ENCODE measurements at places on chromosomes 2 and 18.

DNA sequence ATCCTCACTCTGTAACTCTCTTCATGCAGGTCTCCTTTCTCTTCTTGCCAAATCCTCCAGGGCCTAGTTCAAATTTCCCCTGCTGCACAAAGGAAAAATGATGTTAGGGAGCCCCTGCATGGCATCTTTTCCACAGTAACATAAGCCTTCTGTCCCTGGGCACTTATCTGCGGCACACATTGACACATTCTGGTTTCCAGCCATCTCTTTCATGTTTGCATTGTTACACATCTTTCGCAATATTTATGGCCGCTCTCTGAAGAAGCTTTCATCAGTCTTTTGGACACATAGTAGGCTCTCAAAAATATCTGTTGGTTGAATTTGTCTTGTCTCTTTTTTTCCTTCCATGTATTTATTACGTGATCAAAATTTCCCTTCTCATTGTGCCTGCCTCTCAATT is 1806.1 kb upstream of the PIK3C3 start:
- no peak for DNase-seq

DNA sequence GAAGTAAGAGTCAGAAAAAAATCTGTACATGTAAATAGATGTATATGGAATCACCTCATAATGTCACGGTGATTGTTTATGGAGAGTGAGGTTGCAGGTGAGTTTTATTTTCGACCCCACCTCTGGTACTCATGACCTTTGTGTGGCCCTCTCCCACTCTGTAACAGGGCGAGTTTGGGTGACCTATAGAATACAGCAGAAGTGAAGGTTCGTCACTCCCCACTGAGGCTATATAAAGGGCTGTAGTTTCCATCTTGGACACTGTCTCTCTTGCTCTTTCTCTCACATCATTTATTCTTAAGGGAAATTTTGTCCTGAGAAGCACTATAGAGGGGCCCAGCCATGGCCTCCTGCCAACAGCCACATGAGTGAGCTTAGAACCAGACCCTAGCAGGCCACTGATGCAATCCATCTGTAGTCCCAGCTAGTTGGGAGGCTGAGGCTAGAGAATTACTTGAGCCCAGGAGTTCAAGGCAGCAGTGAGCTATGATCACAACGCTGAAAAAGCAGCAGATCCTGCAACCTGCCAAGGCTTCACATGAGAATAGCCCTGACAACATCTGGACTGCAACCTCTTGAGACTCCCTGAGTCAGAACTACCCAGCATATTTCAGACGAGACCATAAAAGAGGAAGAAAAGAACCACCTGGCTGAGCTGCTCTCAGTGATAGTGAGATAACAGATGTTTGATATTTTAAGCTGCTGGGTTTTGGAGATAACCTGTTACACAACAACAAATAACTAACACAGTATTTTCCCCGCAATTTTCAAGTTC is 74.3 kb upstream of the SLC1A4 start:
- DNase-seq, result peak; percentile 84

- DNase-seq, result no peak
Observed at GRCh38 chr2:172624996-172625395, 69.1 kb downstream of the PDK1 start.

- peak; percentile 49 for DNase-seq
Observed at GRCh38 chr2:37262522-37262921, 31.1 kb downstream of the NDUFAF7 start.

DNA sequence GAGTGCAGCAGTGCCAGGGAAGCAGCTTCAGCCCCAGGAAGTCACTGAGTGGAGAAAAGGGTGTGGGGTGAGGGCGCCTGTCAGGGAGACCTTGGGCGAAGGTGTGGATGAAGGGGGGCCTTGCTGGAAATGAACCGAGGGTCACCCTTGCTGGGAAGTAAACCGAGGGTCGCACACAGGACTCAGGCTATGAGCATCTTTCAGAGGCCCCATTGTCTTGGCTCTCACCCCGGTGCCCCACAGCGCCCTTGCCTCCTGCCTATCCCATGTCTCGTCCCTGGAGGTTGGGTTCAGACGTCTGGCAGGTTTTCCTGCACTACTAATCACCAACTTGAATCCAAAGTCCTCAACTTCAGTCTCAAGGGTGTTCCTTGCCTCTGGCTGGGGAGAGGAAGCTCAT is 122.8 kb upstream of the PXDN start:
- DNase-seq, result no peak

GRCh38 chr2:141497272-141497671 is 633.5 kb downstream of the LRP1B start:
- peak; percentile 53 for DNase-seq

- DNase-seq, result no peak
Observed at GRCh38 chr2:5459041-5459440, 233.1 kb upstream of the SOX11 start.

- DNase-seq, result peak; percentile 26
Observed at GRCh38 chr2:23092831-23093230, 292.1 kb upstream of the KLHL29 start.

- no peak for DNase-seq
Observed at GRCh38 chr2:215787565-215788178, 225.7 kb downstream of the MREG start.

- DNase-seq, result no peak
Observed at GRCh38 chr2:171253900-171254650, 93.4 kb upstream of the TLK1 start.

DNA sequence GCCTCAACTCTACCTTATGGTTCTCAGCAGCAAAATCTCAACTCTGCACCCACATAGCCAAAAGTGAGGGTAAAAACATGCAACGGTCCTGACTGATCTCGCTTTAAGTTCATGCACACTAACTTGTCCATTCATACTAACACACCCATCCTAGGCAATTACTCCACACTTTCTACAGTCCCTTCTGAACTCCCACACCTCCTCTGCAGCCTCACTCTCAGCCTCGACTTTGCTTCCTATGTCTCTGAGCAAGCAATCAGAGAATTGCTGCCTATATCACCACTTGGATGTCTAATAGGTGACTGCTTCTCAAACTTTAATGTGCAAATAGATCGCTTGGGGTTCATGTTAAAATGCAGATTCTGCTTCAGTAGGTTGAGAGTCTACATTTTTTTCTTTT is 7.8 kb upstream of the TMBIM1 start:
- no peak for DNase-seq

- DNase-seq, result no peak
Observed at GRCh38 chr2:126966601-126967000, 67.9 kb downstream of the TEX51 start.

DNA sequence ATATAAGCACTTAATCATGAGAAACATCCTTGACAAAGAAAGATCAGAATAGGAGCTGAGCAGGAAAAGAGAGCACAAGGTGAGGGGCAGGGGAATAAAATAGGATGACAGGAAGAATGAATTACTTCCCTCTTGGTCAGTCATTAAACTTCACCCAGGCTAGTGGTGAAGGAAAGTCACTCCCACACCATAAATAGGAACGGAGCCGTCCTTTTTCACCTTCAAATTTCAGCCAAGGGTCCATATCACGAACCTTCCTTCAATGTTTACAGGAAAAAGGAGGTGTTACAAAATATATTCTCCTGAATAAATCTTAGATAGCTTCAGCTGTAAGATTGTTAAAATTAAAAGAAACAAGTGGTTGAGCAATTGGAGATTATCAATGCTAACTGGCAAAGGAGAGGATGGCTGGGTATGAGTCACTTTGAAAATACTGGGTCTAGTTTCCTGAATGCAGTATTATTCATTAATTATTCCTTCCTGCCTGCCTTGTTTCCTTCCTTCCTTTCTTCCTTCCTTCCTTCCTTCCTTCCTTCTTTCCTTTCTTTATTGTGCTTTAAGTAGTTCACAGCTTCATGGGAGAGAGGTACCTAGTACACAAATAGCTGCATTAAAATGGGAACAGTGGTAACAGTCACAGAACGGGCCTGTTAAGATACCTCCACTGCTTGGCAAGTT is 292.3 kb upstream of the ID2 start:
- no peak for DNase-seq

GRCh38 chr18:42442656-42443055 is 487.6 kb downstream of the PIK3C3 start:
- no peak for DNase-seq

GRCh38 chr2:233351423-233351822 is 2.9 kb upstream of the DGKD start:
- DNase-seq, result peak; percentile 51

DNA sequence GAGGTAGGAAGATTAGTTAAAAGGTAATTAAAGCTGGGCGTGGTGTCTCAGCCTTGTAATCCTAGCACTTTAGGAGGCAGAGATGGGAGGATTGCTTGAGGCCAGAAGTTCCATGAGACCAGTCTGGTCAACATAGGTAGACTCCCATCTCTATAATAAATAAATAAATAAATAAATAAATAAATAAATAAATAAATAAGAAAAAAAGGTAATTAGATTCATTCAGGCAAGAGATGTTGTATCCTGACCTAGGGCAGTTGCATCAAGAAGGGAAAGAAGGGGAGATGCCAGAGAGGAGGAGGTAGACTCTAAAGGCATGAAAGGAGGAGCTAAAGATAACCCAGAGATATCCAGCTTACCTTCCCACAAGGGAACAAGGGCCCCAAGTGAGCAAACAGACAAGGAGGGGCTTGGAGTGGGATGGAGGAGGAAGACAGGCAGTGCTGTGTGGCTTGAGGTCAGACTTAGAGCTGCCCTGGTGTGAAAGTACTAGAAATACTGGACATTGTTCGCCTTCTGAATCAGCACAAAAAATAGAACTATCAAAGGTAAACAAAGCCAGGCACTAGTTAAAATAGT is 7.4 kb upstream of the RAB1A start:
- no peak for DNase-seq

DNA sequence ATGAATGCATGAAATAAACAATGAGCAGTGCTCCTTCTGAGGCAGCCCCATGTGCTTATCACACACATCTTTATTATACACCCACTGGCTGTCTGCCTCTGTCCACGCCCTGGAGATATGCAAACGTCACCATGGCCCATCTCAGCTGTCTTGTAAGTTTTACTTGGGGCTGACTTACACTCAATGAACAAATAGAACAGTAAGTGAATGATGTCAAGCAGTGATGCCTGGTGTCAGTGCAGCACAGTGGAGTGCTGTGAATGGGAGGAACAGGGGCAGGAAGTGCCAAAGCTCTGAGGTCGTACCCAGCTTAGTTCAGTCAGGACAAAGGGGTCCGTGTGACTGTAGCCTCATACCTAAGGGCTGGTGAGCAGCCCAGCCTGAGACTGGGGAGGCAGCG is 659.5 kb upstream of the HS6ST1 start:
- no peak for DNase-seq

DNA sequence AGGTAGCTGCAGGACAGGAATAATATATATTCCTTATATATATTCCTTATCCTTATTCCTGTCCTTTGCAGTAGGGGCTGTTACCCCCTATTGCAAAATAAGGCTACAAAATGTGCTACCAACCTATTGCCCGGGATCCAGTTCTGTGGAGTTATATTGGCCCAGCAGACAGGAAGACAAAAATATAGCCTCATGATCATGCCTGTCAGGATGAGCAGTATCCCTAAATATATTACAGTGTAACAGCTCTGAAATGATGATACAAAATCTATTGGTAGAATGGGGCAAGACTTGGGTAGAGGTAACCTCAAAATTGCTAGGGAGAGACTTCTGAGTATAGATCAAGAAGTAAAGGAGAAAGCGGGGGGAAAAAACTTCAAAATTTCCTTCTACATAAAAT is 31.6 kb upstream of the MARCHF7 start:
- DNase-seq, result no peak

DNA sequence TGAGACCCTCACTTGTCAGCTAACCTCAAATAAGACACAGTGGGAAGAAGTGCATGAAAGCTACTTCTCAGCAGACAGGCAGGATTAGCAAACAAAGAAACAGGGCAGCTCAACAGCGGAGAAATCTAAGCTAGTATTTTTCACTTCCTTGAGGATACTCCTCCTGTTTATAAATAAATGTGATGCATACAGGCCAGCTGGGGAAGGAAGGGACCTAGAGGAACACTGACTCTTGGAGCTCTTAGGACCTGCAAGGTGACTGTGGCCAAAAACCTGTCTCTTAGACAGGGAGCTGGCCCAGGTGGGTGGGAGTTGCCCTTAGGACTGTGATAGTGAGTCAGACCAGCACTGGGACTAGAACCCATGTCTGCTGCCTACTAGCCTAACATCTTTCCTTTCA is 4.8 kb downstream of the REEP1 start:
- DNase-seq, result no peak

- DNase-seq, result no peak
Observed at GRCh38 chr18:52237551-52237950, 102.4 kb upstream of the DCC start.

DNA sequence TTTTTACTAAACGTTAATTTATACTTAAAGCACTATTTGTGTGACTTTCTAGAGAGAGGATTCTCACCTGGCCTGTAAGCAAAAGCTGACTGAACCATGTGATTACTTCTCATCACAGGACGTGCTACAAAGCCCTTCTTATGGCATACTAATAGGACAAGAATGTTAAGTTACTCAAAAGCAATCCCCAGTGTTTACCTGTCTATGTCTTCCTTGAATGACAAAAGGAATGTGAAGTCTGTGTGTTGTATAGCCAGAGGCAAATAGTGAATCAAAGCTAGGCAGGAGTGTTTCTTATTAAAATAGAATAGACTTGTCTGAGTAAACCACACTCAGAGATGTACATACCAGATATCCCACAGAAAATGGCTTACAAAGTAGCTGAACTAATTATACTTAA is 1465.5 kb downstream of the SUCLG1 start:
- DNase-seq, result no peak

- no peak for DNase-seq
Observed at GRCh38 chr2:45009928-45010701, 863 bp upstream of the SIX2 start.

- no peak for DNase-seq
Observed at GRCh38 chr2:862355-862687, 88.3 kb upstream of the SNTG2 start.

- no peak for DNase-seq
Observed at GRCh38 chr2:66575625-66576310, 140.8 kb downstream of the MEIS1 start.

- DNase-seq, result no peak
Observed at GRCh38 chr2:109675666-109676345, 61.6 kb downstream of the SOWAHC start.

- DNase-seq, result peak; percentile 62
Observed at GRCh38 chr18:36499938-36500337, 202.4 kb downstream of the FHOD3 start.

GRCh38 chr2:128982670-128983069 is 664.0 kb upstream of the HS6ST1 start:
- no peak for DNase-seq

GRCh38 chr2:141704541-141704940 is 426.3 kb downstream of the LRP1B start:
- no peak for DNase-seq

- DNase-seq, result peak; percentile 77
Observed at GRCh38 chr2:65300761-65301711, 73.4 kb downstream of the ACTR2 start.

GRCh38 chr2:33392366-33392765 is 84.1 kb upstream of the RASGRP3 start:
- no peak for DNase-seq

- no peak for DNase-seq
Observed at GRCh38 chr18:62912885-62913284, 197.5 kb downstream of the PHLPP1 start.

- peak; percentile 88 for DNase-seq
Observed at GRCh38 chr2:60366135-60366712, 187.2 kb downstream of the BCL11A start.
